ENCODE measurements at places on chromosomes 5 and 9.

DNA sequence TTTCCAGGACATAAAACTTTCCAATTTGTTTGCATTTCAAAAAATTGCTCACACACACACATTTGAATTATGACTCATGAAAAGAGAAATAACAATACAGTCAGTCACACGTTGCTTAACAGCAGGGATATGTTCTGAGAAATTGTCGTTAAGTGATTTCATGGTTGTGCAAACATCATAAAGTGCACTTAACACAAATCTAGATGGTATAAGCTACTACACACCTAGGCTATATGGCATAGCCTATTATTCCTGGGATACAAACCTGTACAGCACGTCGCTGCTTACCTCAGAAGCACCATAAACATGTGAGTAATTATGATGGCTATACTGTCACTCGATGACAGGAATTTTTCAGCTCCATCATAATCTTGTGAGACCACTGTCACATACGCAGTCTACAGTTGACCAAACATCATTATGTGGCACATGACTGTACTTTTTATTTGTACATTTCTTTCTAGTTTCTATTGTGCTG, 378.2 kb downstream of the ACTL7B start:
- DNase-seq = peak; percentile 78

GRCh38 chr5:171258737-171259415, 50.2 kb upstream of the TLX3 start:
- no peak for DNase-seq

- DNase-seq = no peak
Observed at GRCh38 chr5:156386976-156387375, 60.0 kb downstream of the SGCD start.

DNA sequence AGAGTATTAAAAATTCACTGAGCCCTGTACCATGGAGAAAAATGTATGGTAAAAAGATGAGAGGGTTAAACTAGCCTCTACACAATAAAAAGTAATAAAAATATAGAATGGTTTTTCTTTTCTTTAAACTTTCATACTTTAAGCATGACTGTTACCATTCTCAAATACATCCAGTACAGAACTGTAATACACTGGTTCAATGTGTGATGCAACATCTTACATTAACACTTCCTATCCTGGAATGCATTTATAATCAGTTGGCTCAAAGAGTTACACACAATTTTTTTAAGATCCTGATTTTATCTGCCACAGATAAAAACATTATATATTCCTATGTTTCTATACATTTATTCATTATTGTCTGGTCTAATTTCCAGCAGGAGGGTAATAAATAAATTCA, 4.7 kb downstream of the GNAQ start:
- no peak for DNase-seq

DNA sequence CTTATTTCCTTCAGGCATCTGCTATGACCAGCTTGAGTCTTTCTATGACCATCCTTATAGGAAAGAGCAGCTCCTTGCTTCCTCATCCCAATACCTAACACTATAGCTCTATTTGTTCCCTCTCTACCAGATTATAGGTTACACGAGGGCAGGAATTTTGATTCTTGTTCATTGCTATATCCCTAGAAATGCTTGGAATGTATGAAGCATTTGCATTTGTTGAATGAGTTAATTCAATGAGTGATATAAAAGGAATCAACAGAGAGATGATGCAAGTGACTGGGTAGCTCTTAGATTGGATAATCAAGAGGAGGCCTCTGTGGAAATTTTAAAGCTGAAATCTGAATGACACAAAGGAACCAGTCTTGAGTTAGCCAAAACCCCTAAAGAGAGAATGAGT, 13.9 kb downstream of the ZCCHC9 start:
- DNase-seq = no peak

DNA sequence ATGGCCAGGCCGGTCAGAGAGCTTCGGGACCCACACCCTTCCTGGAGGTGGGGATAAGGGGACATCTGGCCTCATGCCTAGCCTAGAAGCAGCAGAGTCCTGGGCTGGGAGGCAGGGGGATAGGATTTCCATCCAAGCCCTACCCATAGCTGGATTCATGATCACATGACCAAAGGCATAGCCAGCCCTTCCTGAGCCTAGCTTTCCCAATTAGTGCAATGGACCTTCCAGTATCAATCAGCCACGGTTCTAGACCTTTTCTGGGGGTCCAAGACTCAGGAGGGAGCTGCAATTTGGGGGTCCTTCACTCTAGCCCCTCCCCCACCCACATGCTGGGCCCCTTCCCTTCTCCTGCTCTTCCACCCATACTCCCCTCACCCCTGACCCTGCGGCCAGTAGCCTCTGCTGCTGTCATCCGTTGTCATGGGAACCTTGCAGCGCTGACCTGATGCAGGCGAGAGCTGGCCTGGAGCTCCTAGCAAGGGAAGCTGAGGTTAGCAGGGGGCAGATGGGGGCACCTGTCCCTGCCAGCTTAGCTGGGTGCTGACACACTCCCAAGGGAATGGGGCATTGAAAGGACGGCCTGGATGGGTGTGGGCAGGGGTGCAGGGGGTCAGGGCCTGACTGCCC, 44.6 kb downstream of the CXXC5 start:
- no peak for DNase-seq

Data from LoVo (cell line).